ENCODE measurements at places on chromosomes 2 and 18. TPM values are rescaled to one million over a fixed set of nuclear protein-coding genes. Genes with fewer than 3 reads are reported as not detected.

The RGPD3 gene
- 0.17 TPM for total RNA-seq

The VAMP5 gene
- 20.5 TPM for total RNA-seq

The CACNB4 gene
- 21.0 TPM for total RNA-seq

The CXCR1 gene
- total RNA-seq: 11.6 TPM

The CCDC150 gene
- total RNA-seq: 2.1 TPM

The ACADL gene
- 20.1 TPM for total RNA-seq

The LDAH gene
- 7.3 TPM for total RNA-seq

The REEP1 gene
- 10.4 TPM for total RNA-seq

The MEX3C gene
- 22.0 TPM for total RNA-seq

The REG1A gene
- total RNA-seq: not detected

The CRYGC gene
- not detected for total RNA-seq

The EMX1 gene
- not detected for total RNA-seq

The CGREF1 gene
- not detected for total RNA-seq

The GPR17 gene
- total RNA-seq: 0.46 TPM

The SMARCAL1 gene
- total RNA-seq: 29.3 TPM

The TRMT61B gene
- 8.8 TPM for total RNA-seq

The EFHD1 gene
- 5.9 TPM for total RNA-seq

The ZNF521 gene
- 4.7 TPM for total RNA-seq

The TMEM37 gene
- total RNA-seq: 23.0 TPM

The OR6B2 gene
- total RNA-seq: not detected

The NCKAP5 gene
- 23.5 TPM for total RNA-seq

The SP9 gene
- total RNA-seq: not detected

The RESP18 gene
- not detected for total RNA-seq
